Stimulated activated CD4-positive, alpha-beta T cell treated with anti-CD3 and anti-CD28 coated beads, TNF-alpha, amount 100 ng/mL, for 1 hour (primary cell): ENCODE measurements at places on chromosomes 4 and X.
A peak's percentile ranks its signal among the peaks of the same experiment; 100 is the strongest.

- no peak for DNase-seq
Observed at GRCh38 chr4:147840838-147841738, 109.2 kb downstream of the ARHGAP10 start.

- DNase-seq, result no peak
Observed at GRCh38 chr4:3827616-3828492, 61.7 kb downstream of the ADRA2C start.

GRCh38 chr4:173420324-173420752, 21.4 kb upstream of the SCRG1 start:
- no peak for DNase-seq

DNA sequence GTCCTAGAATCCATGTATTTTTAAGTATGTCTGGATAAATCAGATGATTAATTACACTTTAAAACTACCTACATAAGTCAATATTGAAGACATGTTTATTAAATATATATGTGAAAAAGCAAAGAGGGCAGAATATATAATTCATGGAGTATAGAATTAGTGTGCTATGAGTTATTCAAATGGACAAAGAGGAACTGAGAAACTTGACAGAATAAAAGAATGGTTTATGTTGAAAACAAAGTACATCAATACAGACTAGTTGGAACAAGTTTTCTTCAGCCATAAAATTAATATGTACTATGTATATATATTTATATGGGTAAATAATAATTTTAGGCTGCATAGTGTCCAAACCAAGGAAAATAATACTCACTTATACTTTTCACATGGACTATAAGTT, 173.5 kb downstream of the NPFFR2 start:
- no peak for DNase-seq

DNA sequence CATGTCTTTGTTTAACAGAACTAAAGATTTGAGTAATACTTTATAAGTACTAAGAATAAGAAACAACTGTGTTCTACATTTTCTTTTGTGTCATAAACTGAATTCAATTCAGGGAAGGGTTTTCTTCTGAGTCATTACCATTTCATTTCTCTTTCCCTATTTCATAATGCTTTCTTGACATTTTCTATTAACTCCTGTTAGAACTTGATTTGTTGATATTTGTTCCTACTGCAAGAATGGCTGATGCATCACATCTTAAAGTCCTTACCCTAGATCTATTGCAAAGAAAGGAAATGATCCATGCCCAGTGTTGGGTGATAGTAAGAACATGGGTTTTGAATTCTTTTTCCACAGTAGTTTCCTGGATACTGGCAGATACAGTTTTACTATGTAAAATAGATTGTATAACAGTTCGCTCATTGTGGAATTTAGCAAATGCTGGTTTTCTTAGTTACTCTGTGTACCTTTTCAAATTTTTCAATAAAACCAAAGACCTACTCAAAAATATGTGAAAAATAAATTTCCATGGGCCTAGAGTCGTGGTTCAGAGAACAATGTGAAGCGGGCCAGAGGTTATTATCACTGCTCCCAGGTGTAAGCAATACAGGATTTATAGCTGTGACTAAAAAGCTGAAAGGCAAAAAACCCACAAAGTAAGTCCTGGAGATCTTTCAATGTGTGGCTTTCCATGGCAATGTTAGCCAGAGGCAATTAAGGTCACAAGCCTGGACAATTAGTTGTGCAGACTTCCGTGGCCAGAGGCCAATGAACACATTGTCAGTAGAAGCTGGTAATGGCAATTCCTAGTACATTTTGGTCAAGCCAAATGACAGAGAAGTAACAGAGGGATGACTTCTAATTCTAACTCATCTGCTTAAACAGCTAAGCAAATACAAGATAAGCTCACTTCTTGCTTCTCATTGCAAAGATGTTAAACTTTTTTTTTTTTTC, 127.3 kb upstream of the FAT4 start:
- no peak for DNase-seq

GRCh38 chr4:137370206-137370633, 162.1 kb downstream of the PCDH18 start:
- DNase-seq, result no peak

GRCh38 chr4:57083090-57083489, 27.1 kb downstream of the IGFBP7 start:
- no peak for DNase-seq

DNA sequence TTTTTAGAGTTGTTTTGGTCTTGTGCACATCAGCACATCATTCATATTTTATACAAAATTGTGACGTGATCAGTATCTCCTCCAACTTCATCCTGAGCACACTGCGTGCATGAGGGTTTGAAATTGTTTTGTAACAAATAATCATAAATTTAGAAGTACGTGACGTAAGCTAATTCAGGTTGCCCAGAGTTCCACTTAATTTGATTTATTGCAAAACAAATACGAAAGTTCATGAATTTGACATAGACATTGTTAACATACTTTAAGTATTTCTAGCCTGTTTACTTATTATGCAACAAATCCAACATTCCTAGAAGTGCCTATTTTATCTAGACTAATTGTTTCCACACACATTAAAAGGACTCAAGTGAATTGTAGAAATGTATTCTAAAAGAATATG, 48.3 kb downstream of the MAP7D3 start:
- DNase-seq, result no peak

GRCh38 chr4:165502916-165503907, 124.4 kb downstream of the CPE start:
- DNase-seq, result no peak

- DNase-seq, result no peak
Observed at GRCh38 chrX:10828640-10829039, 208.3 kb upstream of the MID1 start.

GRCh38 chr4:147286846-147287587, 193.9 kb upstream of the EDNRA start:
- no peak for DNase-seq

DNA sequence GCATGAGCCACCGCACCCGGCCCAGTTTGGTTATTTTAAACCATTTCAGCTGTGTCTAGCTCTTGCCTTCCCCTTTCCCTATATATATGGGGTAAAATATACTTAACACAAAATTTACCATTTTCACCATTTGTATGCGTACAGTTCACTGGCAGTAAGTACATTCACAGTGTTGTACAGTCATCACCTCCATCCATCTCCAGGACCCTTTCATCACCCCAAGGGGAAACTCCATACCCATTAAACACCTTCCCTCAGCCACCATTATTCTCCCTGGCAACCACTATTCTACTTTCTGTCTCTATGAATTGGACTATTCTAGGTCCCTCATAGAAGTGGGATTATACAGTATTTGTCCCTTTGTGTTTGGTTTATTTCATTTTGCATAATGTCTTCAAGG, 106.4 kb downstream of the TMEM131L start:
- no peak for DNase-seq

- no peak for DNase-seq
Observed at GRCh38 chr4:74547042-74547441, 102.1 kb downstream of the AREG start.

- DNase-seq, result no peak
Observed at GRCh38 chr4:185244763-185245162, 35.4 kb downstream of the SNX25 start.

GRCh38 chr4:112523008-112523721, 7.2 kb upstream of the NEUROG2 start:
- no peak for DNase-seq

DNA sequence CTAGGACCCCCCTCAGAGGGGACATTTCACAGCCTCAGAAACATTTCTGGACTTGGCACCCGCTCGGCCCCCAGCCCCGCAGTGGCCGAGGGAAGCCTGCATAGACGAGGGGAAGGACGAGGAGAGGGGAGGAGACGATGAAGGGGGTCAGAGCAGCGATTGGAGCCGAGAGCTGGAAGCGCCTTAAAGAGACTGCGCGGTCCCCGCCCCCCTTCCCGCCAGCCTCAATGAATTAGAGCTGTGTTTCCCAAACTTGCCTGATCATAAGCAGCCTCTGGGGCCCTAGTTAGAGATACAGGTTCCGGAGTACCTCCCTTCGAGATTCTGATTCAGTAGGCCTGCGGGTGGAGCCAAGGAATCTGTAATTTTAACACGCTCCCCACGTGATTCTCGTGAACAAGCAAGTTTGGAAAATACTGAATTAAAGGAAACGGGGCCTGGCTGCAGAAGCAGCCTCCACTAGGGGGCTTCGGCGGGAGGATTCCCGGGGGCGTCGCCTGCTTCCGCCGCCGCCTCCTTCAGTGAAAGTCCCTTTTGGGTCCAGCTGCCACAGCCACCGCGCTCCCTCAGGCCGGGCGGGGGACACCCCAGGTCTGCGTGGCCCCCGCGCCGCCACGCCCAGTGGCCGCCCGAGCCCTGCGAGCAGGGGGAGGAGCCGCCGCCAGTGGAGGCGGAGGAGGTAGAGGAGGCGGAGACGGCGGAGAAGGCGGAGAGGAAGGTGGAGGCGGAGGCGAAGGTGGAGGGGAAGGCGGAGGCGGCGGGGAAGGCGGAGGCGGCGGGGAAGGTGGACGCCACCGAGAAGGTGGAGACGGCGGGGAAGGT, at the start of gene USP27X:
Gene USP27X, plus strand, starts transcription at position 651 of the 822 bp plus-strand sequence. CDS start 824 bp downstream, outside the sequence.
- peak; percentile 60 for DNase-seq

DNA sequence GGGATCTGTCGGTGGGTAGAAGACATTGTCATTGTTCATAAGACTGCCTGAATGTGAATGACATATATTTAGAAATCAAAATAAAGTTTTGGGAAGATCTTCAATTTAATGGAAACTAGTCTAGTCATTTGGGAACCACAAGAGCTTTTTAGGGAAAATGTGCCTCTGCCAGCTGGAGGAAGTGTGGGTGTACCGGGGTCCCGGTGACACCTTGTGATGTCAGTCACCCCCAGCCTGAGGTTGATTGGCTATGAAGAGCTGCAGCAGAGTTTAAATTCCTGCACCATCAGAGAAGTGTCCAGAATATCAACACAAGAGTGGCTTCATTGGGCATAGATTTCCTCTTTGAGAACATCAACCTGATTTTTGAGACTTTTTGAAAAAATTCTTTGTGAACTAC, at the start of gene DMP1:
Gene DMP1, plus strand, starts transcription at position 301 of the 400 bp plus-strand sequence. CDS start 6,213 bp downstream, outside the sequence.
- DNase-seq, result no peak

DNA sequence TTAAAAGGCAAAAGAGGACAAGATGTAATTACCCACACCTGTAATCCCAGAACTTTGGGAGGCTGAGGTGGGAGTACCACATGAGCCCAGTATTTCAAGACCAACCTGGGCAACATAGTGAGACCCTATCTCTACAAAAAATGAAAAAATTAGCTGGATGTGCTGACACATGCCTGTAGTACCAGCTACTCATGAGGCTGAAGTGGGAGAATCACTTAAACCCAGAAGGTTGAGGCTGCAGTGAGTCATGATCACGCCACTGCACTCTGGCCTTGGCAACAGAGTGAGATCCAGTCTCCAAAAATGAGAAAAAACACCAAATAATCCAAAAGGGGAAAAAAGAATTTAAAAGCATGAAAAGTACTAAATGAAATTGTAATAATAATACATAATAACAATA, 30.8 kb downstream of the NR0B1 start:
- DNase-seq, result no peak
